ENCODE measurements at places on chromosomes 13 and 19.

GRCh38 chr13:112105892-112106291 lies 38.9 kb downstream of the SOX1 start:
- no peak for DNase-seq

DNA sequence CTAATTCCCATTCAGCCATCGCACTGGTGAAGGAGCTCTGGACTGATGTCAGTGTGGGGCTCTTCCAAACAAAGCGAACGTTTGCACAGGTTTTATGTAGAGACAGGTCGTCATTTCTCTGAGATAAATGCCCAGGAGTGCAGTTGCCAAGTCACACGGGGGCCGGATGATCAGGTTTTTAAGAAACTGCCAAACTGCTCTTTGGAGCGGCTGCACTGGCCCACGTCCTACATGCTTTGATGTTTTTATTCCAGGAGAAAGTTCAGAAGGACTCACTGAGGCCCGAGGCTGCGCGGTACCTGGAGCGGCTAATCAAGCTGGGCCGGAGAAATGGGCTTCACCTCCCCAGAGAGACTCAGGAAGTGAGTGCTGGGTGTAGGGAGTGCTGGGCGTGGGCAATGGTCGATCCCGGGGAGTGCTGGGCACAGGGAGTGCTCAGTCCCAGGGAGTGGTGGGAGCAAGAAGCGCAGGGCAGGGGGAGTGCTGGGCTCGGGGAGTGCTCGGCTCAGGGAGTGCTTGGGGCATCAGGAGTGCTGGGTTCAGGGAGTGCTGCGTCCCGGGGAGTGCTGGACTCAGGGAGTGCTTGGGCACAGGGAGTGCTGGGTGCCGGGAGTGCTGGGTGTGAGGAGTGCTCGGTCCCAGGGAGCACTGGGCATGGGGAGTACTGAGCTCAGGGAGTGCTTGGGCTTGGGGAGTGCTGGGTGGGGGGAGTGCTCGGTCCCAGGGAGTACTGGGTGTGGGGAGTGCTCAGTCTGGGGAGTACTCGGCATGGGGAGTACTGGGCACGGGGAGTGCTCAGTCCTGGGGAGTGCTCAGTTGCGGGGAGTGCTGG lies 10.7 kb downstream of the THOP1 start:
- no peak for DNase-seq

- no peak for DNase-seq
These were observed 437.7 kb downstream of the TSHZ3 start for GRCh38 chr19:30911491-30911890.

DNA sequence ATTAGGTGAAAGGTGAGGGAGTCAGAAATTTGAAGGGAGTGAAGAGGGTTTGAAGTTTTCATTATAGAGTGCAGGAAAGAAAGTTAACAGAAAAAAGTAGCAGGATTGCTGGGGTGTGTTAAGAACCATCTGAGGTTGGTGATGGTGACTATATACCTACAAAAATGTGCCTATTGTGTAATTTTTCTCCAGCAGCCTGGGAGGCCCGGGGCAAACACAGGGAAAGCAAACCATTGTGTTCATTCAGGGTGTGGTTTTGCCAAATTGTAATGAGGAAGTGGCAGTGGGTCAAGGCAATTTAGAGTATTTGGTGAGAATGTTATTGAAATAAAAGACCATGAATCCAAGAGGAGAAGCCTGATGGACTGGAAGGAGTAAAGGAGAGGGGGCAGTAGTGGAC lies 8.2 kb upstream of the SUCLA2 start:
- DNase-seq: no peak

GRCh38 chr13:26048741-26049140 lies 3.1 kb downstream of the SHISA2 start:
- DNase-seq: no peak

GRCh38 chr19:4600893-4601292 lies 38.4 kb upstream of the TNFAIP8L1 start:
- DNase-seq: no peak
